Central memory CD4-positive, alpha-beta T cell (primary cell): ENCODE measurements at places on chromosomes 6 and 20.

GRCh38 chr6:52299653-52300052 lies 15.1 kb upstream of the MCM3 start:
- no peak for DNase-seq

DNA sequence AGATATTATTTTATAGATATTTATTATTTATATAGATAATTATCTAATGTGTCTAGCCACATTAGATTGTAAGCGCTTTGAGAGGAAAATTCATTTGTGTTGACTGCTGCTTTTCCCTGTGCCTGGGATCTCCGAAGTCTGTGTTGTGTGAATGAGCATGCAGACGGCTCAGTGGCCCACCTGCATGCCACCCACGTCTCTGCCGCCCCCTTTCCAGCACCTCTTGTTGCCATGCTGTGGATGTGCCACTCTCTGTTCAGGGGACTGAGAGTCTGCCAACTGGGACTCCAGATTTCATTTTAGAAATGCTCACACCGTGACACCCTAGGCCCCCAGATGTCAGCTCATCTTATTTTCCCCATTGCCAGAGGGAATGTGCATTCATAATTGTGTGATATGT lies 139.7 kb downstream of the JARID2 start:
- no peak for DNase-seq

GRCh38 chr6:15339081-15339480 lies 93.2 kb downstream of the JARID2 start:
- DNase-seq, result no peak

DNA sequence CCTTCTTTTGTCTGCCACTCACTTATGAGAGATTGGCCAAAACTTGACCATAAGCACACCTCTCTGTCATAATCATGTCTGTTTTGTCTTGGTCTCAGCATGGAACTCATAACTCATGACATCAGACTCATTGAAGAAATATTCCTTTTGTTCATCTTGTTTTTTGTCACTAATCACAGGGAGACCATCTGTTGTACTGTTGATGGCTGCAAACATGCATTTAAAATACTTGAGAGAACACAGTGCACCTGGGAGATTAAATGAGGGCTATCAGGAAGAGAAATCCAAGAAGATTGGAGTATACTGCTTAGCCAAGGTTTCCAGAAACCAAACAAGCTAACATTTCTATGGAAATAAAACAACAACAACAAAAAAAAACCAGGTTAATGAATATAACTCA lies 689.7 kb downstream of the EPM2A start:
- no peak for DNase-seq

DNA sequence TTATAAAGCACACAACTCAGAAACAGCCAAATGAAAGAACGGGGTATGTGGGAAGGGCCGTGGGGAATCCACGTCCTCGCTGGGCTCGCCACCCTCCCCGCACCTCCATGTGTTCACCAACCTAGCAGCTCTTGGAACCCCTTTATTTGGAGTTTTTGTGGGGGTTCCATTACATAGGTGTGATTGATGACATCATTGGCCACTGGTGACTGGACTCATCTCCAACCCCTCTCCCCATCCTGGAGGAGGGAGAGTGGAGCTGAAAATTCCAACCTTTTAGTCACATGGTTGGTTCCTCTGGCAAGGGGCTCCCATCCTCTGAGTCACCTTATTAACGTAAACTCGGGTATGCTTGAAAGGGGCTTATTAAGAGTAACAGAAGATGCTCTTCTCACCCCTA lies 592.0 kb upstream of the FLRT3 start:
- DNase-seq, result no peak

GRCh38 chr6:26319405-26320128 lies 45.4 kb upstream of the BTN3A2 start:
- DNase-seq, result no peak

GRCh38 chr6:8383584-8383983 lies 51.8 kb downstream of the SLC35B3 start:
- no peak for DNase-seq

GRCh38 chr6:42795651-42796050 lies 13.8 kb downstream of the BICRAL start:
- no peak for DNase-seq

DNA sequence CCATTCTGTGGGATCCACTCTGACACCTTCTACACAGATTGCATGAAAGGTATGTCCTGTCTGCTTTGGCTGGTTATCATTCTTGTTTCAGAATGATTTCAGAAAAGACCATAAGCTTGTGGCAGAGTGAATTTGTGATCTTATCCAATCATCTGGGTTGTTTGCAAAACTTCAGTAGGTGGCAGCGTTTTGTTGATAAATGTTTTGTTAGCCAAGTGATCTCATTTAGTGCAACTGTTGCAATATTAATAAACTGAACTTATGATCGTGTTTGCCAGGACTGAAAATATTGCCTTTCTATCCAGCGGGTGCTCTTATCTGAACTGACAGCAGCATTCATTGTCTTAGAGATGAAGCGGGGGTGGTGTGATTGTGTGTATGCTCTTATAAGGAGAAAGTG lies 613.2 kb upstream of the NOX3 start:
- DNase-seq, result no peak
